ENCODE measurements at places on chromosomes 6 and 20.
A peak's percentile ranks its signal among the peaks of the same experiment; 100 is the strongest.

- no peak for DNase-seq
- H3K4me1 ChIP-seq = no peaks in the 10 kb centered on the region
- H3K36me3 ChIP-seq = no peaks in the 10 kb centered on the region
Measured at GRCh38 chr6:36445621-36446020, 2.8 kb downstream of the KCTD20 start.

DNA sequence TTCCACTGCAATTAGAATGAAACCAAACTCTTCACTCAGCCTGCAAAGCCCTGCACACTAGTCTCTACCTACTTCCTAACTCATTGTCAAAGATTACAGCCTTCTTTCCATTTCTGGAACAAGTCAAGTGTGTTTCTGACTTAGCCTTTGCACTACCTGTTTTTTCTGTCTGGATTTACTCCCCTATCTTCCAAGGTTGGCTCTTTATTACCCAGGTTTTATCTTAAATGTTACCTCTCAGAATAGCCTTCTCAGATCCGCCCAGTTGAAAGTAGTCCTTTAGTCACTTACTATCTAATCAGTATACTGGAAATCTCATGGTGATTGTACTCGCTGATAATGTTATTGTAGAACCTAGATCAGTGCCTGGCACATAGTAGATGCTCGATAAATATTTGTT lies 42.7 kb downstream of the TBPL1 start:
- no peaks in the 10 kb centered on the region for H3K36me3 ChIP-seq
- DNase-seq = no peak
- H3K27me3 ChIP-seq = no peaks in the 10 kb centered on the region
- H3K4me3 ChIP-seq = no peak overlapping the region
- no peaks in the 10 kb centered on the region for H3K4me1 ChIP-seq

- peaks cover 5% of the 10 kb centered on the region for H3K27me3 ChIP-seq
- peak within 1 kb of the TSS; percentile 73 for H3K4me3 ChIP-seq
- H3K36me3 ChIP-seq = no peaks in the 10 kb centered on the region
- DNase-seq = no peak
Measured at GRCh38 chr20:13220904-13221297, at the start of gene ISM1. Gene ISM1, plus strand, starts transcription at chr20:13221274. Its CDS starts 503 bp downstream, at chr20:13221777.

- H3K4me1 ChIP-seq = no peaks in the 10 kb centered on the region
- H3K27ac ChIP-seq = no peak overlapping the region
- H3K27me3 ChIP-seq = no peaks in the 10 kb centered on the region
- no peaks in the 10 kb centered on the region for H3K36me3 ChIP-seq
- H3K4me3 ChIP-seq = no peak overlapping the region
- DNase-seq = no peak
Measured at GRCh38 chr6:71681234-71681867, 205.0 kb upstream of the RIMS1 start.

DNA sequence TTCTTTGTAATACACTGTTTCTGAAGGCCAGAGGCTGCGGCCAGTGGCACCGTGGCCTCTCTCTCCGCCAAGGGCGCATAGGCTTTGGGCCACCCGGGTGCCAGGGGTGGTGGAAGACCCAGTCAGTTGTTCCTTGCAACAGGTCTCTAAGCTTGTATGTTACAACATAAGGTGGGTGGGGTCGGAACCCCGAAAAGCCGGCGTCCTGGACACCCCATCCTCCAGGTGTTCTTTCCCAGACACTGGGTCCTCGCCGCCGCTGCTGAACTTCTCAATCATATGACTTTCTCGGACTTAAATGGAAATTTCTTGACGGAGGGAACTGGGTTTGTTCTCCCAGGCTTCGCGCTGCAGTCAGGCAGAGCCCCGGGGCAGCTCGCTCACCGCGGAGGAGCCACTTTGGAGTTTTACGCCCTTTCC lies 983 bp upstream of the KCNQ5 start:
- H3K36me3 ChIP-seq = no peaks in the 10 kb centered on the region
- H3K27me3 ChIP-seq = no peaks in the 10 kb centered on the region
- peak overlapping the region; percentile 84 for H3K4me3 ChIP-seq
- no peak for DNase-seq

DNA sequence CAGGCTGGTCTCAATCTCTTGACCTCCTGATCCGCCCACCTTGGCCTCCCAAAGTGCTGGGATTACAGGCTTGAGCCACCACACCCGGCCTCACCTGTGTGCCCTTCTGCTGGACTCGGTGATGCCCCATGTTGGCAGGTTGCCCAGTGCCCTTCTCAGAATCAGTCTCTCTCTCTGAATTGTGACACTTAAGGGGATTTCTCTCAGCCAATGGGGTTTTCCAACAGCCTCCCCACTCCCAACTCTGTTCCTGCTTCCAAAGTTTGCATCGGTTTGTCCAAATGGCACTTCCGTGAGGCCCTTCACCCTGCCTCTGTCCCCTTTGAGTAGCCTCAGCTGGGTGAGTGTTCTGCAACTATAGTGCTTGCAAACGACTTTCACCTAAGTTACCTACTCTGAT lies 3.1 kb upstream of the MRPS10 start:
- no peaks in the 10 kb centered on the region for H3K27me3 ChIP-seq
- H3K27ac ChIP-seq = no peak overlapping the region
- H3K4me1 ChIP-seq = peaks cover 3% of the 10 kb centered on the region
- no peak overlapping the region for H3K4me3 ChIP-seq

DNA sequence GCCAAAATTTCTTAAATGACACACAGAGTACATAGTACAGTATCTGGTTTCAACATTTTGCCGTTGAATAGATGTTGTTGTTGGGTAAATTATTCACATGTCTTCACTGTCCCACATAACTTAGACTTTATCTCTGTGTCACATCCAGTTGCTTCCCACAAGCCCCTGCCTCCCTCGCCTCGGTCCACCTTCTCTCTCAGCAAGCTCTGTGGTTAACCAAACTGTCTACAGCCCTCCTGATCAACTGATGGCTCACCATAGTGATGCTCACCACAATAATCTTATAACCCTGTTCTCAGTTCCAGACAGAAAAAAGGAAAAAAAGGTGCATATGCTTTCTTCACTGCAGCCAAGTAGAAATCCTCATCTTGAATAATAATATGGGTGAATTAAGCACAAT lies 23.0 kb downstream of the IL17F start:
- H3K36me3 ChIP-seq = no peaks in the 10 kb centered on the region
- H3K4me1 ChIP-seq = no peaks in the 10 kb centered on the region
- no peaks in the 10 kb centered on the region for H3K27me3 ChIP-seq
- no peak for DNase-seq
- H3K4me3 ChIP-seq = no peak overlapping the region

DNA sequence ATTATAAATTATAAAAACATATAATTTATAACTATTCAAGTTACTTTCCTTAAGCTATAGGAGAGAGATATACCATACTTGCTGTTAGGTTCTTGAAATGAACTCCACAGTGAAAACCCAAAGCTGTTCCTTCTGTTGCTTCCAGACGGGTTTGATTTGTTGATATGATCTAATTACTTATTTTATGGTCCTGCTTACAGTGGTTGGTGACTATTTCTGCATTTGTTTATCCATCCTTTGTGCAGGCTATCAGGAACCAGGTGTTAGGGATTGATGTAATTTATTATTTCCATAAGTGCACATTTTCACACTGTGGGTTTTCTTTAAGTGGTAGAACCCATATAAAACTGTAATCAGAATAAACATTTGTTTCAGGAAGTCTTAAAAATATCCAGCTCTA lies 167.1 kb downstream of the KIF6 start:
- no peaks in the 10 kb centered on the region for H3K36me3 ChIP-seq
- no peaks in the 10 kb centered on the region for H3K27me3 ChIP-seq
- H3K4me1 ChIP-seq = peaks cover 10% of the 10 kb centered on the region
- no peak for DNase-seq
- H3K4me3 ChIP-seq = no peak overlapping the region

DNA sequence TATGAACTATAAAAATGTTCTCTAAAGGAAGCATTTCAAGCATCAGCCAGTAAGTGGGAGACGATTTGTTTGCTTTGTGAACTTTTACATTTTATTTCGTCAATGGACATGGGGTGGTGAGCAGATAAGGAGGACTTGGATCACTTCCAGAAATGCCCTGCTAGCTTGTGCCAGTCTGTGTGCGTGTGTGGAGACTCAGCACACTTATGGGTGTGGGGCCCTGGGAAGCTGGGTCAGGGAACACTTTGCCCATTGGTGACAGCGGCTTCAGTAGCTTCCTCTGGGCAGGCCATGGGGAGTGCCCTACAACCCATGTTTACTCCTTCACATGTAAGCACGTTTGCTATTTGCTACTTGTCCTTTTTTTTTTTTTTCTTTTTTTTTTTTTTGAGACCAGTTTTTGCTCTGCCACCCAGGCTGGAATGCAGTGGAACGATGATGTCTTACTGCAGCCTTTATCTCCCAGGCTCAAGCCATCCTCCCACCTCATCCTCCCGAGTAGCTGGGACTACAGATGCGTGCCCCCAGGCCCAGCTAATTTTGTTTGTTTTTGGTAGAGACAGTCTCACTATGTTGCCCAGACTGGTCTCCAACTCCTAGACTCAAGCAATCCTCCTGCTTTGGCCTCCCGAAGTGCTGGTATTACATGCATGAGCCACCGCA lies 24.2 kb downstream of the PRDM1 start:
- no peaks in the 10 kb centered on the region for H3K4me1 ChIP-seq
- no peaks in the 10 kb centered on the region for H3K36me3 ChIP-seq
- H3K27ac ChIP-seq = no peak overlapping the region
- H3K27me3 ChIP-seq = no peaks in the 10 kb centered on the region
- DNase-seq = no peak

- DNase-seq = no peak
- H3K27me3 ChIP-seq = no peaks in the 10 kb centered on the region
- no peak overlapping the region for H3K27ac ChIP-seq
Measured at GRCh38 chr20:40606237-40606636, 82.8 kb downstream of the MAFB start.

GRCh38 chr6:169866668-169867521 lies 115.5 kb downstream of the ERMARD start:
- no peaks in the 10 kb centered on the region for H3K36me3 ChIP-seq
- H3K4me1 ChIP-seq = no peaks in the 10 kb centered on the region
- H3K27me3 ChIP-seq = no peaks in the 10 kb centered on the region
- DNase-seq = no peak
- H3K27ac ChIP-seq = no peak overlapping the region

DNA sequence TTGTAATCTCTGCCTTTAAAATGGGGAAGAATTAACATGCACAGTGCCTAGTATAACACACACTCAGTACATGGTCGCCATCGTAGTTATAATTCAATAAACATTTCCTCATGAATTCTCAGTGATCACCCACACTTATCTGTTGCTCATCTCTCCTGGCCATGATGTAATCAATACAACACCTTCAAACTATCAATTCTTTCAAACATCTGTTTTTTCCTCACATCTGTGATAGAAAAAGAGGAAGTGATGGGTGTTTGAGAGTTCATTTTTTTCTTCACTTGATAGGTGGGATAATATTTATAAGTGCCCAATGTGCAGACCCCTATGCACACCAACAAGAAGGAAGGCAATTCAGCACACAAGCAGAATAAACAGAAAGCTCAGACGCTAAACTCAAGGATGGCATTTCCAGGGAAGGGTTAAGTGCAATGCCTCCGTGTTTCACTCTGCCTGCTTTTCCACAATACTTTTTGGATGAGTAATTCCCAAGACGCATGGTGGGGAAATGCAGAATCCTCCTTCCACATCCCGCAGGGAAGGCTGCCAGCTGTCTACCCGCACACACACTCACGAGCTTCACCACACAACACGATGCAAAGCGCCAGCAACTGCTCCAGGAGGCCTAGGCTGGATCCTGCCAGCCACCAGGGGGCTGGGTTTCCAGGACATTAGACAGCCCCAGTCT lies 100.3 kb downstream of the GMPR start:
- no peak for DNase-seq
- no peaks in the 10 kb centered on the region for H3K36me3 ChIP-seq
- no peak overlapping the region for H3K27ac ChIP-seq
- no peaks in the 10 kb centered on the region for H3K27me3 ChIP-seq

- H3K4me1 ChIP-seq = no peaks in the 10 kb centered on the region
- no peak within 1 kb of the TSS for H3K27ac ChIP-seq
Measured at GRCh38 chr6:46170357-46171289, at the start of gene ENPP5. Gene ENPP5, minus strand, starts transcription at chr6:46170980. Its CDS starts 2,718 bp downstream, at chr6:46168262.

DNA sequence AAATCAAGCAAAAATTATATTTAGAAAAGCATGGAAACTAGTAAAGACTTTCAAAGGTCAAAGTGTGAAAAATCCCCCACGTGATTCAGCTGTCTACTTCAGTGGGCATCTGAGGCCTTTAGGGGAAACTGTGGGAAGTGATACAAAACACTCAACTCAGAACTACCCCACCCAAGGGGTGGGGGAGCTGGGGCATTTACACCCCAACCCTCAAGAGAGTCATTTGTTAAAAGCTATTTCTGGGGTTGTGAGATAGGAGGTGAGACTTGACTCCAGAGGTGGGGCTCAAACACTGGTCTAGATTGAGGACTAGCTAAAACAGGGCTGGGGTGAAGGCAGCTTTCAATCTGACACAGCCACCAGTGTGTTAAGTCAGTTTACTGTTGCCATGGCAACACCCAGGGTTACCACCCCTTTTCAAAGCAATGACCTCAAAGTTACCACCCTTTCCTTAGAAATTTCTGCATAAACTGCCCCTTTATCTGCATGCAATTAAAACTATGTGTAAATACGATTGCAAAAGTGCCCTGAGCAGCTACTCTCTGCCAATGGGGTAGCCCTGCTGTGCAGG lies 9.9 kb upstream of the GTSF1L start:
- no peaks in the 10 kb centered on the region for H3K4me1 ChIP-seq
- no peak overlapping the region for H3K27ac ChIP-seq
- DNase-seq = no peak
- H3K4me3 ChIP-seq = no peak overlapping the region

DNA sequence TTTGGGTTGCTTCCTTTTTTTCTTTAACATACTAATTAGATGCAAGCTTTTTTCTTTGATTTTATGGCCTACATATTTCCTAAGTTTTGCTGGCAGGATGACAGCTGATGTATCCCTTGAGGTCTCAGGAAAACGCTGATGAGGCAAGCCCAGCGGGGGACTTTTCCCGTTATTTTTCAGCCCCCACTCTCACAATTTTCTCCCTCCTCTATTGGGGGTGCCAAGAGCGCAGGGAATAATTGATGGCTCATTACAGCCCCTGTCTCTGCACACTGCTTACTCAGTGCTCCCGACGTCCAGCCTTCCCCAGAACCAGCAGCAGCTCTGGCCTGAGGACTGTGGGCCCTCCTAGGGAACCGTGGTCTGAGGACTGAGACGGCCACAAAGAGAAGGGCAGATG lies 38.6 kb upstream of the VSTM2L start:
- peaks cover 51% of the 10 kb centered on the region for H3K36me3 ChIP-seq
- no peaks in the 10 kb centered on the region for H3K4me1 ChIP-seq
- no peak overlapping the region for H3K4me3 ChIP-seq
- H3K27ac ChIP-seq = no peak overlapping the region

DNA sequence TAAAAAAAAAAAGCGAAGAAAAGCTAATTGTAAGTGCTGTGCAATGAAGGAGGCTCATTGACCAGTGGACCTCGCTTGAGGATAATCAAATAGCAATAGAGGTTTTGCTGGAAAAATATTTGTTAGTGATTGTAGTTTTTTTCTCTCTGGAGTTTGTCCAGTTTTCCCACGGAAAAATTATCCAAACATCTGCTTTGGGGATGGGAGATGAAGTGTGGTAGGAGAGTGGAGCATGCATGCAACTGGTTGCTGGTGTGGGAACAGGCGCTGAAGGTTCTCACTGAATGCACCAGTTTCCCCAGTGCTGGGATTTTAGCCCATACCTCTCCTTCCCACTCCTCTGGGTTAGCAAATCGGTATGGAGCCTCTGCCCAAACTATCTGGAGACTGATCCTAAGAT lies 281.7 kb upstream of the TAB2 start:
- H3K4me3 ChIP-seq = no peak overlapping the region
- peaks cover 15% of the 10 kb centered on the region for H3K4me1 ChIP-seq
- no peak overlapping the region for H3K27ac ChIP-seq
- H3K36me3 ChIP-seq = no peaks in the 10 kb centered on the region
- no peaks in the 10 kb centered on the region for H3K27me3 ChIP-seq

Data from ascending aorta (tissue), 2 donors.